ENCODE measurements at places on chromosomes 13 and 19. TPM values are rescaled to one million over a fixed set of nuclear protein-coding genes. Genes with fewer than 3 reads are reported as not detected.

- DNase-seq: no peak
These were observed 36.6 kb downstream of the NUFIP1 start for GRCh38 chr13:44952671-44953070.

Gene DBP
- 1.4 TPM for total RNA-seq

DNA sequence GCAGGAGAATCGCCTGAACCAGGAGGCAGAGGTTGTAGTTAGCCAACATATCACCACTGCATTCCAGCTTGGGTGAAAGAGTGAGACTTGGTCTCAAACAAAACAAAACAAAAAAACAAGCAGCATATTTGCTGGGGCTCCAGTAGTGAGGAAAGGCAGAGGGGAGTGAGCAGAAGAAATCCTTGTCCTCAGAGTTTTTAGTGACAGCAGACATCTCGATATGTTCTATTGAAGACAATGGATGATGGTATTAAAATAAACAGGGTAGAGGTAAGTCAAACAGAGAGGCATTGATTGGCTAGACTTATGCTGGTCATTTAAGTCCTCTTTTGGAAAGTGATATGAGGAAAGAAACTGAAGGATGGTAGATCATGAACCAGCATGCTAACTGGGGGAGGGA, 19.0 kb downstream of the NLRP7 start:
- no peak for DNase-seq

DNA sequence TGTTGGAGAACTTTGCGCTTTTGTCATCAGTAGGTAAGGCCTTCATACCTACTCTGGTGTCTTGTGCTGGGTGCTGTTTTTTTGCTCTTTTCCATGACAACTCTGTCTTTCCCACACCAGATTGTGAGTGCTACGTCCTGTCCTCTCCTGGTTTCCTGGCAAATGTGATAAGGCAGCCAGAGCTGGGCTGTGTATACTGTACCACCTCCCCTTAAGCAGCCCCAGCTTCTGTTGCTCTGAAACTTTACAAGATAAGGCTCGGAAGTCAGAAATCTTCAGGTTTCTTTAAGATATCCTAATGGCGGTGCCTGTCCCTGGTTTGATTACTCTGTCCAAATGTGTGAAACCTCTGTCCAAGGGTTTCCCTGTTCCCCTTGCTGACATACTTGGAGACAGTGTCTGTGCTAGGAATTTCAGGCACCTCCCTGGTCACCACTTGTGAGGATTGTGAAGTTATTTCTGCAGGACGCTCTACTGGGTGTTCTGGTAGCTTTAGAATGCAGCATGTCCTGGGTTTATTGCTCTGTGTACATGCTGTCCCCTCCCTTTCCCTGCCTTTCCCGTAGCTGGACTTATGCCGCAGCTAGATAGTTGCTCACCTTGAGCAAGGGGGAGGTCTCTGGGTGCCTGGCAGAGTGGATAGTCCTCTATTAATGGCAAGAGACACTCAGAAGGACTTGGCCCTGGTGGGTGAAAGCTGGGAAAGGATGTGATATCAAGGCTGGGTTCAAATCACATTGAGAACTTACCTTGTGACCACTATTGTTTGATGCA, 7.0 kb downstream of the ZNF749 start:
- DNase-seq: no peak

DNA sequence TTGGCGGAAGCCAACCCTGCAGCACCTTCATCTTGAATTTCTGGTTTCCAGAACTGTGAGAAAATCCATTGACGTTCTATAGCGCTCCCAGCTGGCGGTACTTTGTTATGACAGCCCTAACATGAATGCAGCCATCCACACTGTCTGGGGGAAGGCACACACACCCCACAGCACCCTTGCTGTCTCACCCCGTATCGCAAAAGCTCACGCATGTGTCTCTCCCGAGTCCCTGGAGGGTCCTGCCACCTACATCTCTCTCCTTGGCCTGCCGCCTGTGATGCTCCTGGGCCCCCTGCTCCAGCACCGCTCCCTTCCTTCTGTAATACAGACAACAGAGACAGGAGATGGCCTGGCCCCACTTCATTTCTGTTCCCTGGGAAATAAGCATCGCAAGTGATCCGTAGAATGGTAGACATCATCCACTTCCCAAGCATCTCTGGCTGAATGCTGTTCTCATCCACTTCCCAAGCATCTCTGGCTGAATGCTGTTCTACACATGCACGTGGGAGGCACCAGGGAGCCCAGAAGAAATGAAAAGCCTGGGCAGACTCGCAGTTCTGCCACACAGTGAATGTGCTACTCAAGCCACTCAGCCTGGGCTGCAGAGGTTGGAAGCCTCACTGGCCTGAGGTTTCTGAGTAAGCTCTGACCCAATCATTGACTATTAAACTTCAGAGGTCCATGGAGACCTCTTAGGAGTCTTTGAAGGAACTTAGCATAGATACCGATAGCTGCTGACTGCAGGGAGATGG, 29.6 kb downstream of the EPN1 start:
- no peak for DNase-seq

- no peak for DNase-seq
These were observed 30.0 kb downstream of the ZNF91 start for GRCh38 chr19:23365222-23365621.

Measured in mesenteric fat pad (tissue), 1 donor.